ENCODE measurements at places on chromosomes 4 and X. TPM values are rescaled to one million over a fixed set of nuclear protein-coding genes. Genes with fewer than 3 reads are reported as not detected.

The TCP11X2 gene
- not detected for polyA plus RNA-seq

The PNMA6F gene
- not detected for polyA plus RNA-seq

GRCh38 chr4:163003979-163004378 lies 162.7 kb downstream of the NAF1 start:
- DNase-seq = no peak

DNA sequence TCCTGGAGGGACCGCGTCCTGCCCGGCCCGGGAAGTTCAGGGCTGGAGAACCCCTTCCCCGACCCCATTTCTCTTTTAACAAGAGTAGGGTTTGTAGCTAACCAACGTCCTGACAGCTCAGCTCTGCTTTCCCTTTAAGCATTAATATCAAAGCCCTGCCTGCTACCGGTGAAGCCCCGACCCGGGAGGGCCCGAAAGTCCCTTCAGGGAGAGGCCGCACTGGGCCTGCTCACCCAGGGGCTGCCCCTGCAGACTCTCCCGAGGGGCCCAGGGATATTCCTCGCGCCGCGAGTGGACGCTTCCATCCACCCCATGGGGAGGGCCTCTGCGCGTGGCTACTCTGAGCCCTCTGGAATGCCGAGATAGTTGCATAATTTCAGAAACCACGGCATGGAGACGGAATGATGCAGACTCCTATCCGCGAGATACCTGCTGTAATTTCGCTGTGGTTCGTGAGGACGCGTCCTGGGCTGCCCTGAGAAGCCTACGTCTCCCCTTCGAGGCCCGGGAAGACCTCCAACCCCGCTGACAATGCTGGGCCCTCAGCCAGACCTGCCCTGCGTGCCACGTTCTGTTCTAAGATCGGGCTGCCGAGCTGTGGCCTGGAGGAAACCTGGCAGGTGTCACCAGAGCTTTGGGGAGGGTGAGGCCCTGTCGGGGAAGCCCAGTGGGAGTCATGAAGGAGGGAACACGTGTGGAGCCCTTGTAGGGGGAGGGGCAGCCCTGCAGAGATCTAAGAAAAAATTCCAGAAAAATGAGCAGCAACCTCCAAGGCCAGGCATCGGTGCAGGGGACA lies 999 bp upstream of the CTBP1 start:
- DNase-seq = no peak

GRCh38 chrX:97619499-97619898 lies 735.8 kb downstream of the RPA4 start:
- no peak for DNase-seq

GRCh38 chrX:78624962-78625909 lies 33.9 kb downstream of the RTL3 start:
- DNase-seq = no peak

DNA sequence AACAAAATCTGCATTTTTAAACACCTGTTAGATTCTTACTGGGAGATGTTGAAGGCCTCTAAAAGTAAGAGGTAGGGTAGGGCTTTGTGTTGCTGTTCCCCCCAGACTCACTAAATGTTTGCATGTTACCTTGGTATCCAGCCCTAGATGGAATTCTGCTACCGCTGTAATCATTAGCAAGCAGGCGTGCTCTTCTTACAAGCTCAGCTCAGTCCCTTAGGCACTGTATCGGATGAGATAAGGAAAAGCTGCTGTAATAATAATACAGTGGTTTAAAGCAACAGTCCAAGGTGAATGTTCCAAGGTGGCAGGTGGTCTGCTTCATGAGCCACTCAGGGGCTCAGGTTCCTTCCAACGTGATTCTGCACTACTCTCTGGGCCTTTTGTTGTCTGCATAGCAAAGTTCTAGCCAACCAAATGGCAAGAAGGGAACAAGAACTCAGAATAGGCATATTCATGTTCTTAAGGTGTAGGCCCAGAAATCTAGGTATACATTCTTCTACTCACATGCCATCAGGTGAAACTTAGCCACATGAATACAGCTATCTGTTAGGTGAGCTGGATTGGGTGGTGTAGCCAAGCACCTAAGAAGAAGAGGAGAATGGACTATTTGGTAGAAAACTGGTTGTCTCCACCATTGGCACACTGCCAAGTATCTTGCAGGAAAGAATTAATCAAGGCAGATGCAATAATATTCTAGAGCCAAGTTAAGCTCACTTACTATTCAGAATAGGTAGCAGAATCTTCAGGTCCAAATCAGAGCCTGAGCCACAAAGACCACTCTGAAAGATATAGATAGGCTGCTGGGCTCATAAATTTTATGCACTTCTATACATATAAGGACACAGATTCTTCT lies 46.0 kb downstream of the COQ2 start:
- DNase-seq = no peak
